Colonic mucosa (tissue), 4 donors: ENCODE measurements at places on chromosomes 6 and 20. TPM values are rescaled to one million over a fixed set of nuclear protein-coding genes. Genes with fewer than 3 reads are reported as not detected.

The LST1 gene
- total RNA-seq: 4.8 TPM

The ZC3H12D gene
- total RNA-seq: 4.9 TPM

DNA sequence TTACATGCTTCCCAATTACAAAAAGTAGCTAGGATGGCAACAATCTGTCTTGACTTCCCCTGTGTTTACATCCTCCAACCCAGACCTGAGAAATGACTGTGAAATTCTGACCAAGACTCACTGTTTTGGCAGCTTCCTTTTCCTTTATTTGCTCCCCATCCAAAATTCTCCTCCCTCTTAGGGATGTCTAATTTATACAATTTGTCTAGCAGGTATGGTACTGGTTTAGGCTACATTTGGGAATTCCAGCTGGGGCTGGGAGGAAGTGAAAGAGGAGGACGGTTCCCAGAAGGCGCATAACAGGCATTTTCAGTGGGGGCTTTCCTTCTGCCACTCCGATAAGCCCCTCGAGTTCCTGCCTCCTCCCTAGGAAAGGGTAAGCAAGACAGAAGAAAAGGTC, 231.5 kb upstream of the BTBD3 start:
- no peak overlapping the region for H3K27ac ChIP-seq
- H3K4me3 ChIP-seq: no peak overlapping the region
- no peaks in the 10 kb centered on the region for H3K27me3 ChIP-seq
- no peak for DNase-seq
- no peaks in the 10 kb centered on the region for H3K4me1 ChIP-seq

DNA sequence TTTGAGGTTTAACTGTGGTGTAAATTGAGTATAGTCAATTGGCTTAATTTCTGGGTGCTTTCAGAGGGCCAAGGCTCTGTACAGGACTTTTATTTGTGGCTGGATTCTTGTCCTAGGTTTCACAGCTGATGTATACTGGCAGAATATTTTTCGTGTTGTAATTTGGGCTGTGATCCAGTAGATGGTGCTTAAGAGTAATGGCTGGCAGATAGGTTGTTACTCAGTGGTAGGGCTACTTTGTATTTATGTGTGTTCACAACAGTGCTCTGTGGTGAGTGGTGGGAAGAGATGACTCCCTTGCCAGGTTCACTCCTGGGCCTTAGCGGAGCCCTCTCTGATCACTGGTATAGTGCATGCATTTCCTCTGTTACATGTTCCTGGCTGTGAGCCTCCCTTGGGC, 34.5 kb upstream of the FERMT1 start:
- no peaks in the 10 kb centered on the region for H3K36me3 ChIP-seq
- no peak for DNase-seq
- H3K4me3 ChIP-seq: no peak overlapping the region

- H3K4me1 ChIP-seq: no peaks in the 10 kb centered on the region
- H3K27ac ChIP-seq: no peak overlapping the region
- H3K27me3 ChIP-seq: no peaks in the 10 kb centered on the region
- H3K4me3 ChIP-seq: no peak overlapping the region
- DNase-seq: no peak
Measured at GRCh38 chr20:34564833-34565232, 6.3 kb downstream of the MAP1LC3A start.
